ENCODE measurements at places on chromosomes 1 and 21.

DNA sequence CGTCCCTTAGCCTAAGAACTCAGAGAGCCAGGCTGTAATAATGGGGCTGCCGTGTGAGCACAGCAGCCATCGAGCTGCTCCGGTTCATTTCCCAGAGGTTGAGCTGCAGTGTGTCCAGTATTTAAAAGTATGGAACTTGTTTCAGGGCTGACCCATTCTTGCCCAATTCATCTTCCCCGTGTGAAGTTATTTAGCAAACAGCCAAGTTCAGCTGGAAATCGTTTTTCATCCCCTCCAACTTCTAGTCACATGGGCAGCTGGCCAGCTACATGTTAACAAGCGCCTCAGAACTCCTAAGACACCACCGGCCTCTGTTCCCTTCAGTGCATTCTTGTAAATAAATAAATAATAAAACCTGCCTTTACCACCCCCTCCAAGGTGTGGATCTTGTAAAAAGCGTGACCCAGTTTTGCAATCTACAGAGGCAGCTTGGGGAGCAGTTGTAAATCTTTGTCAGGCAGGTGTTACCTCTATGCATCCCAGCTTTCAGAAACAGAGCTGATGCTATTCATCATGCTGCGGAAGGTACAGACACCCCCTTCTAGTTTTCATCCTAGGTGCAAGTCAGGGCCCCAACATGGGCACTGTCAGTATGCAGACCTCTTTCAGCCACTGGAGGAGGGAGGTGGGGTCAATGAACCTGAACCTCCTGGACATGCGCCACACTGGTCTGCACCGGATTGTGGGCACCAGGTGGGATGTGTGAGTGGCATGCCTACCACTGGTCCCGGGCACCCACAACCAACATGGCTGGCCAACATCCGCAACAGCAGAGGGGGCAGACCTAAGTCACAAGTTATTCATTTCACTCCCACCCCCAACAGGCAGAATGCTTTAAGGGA lies 18.7 kb upstream of the KNCN start:
- no peak for DNase-seq

DNA sequence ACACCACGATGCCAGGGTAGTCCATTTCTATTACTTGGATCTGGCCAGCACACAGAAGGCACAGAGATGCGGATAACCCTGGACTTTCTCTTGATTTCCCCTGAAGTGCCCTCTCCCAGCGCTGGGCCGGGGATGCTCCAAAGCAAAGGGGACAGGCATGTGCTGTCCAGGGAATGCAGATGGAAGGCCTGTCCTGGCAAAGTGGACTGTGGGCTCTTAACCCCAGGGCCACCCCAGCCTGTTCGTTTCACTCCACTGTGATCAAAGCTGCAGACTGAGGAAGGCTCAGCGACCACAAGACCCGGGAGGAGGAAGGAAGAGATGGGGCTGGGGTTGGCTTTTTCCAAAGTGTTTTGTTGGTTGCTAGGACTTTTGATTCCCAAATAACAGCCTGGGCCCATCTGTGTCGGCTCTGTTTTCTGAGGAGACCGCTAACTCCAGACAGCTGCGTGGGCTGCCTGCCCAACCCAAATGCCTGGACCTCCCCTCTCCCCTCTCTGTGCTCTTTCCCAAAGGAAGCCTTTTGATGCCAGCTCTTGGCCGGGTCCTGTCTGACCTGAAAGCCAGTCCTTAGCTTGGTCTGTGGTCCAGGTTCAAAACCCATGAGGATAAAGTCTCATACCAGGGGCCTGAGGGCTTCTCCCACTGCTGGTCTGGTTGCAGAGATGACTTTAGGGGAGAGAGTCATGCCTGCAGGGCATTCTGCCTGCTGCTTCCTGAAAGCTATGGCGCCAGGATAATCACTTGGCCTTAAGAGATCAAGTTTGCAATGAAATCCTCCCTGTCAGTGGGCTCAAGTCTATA lies 119.6 kb upstream of the CD34 start:
- DNase-seq, result no peak

DNA sequence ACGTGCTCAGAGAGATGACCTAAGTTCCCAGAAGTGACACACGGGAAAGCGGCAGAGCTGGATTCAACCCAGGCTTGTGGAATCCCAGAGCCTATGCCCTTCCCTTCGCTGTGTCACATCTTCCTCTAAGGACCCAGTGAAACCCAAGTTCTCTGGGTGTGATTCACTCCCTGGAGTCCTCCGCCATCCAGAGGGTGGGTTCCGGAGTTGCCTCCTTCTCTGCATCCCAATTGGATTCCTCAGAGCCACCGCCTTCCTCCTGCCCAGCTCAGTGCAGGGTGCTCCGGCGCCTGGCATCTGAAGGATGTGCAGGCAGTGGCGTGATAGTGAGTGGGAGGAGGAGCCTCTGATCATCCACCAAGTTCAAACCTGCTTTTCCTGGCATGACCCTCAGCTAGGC lies 20.7 kb upstream of the RCC2 start:
- DNase-seq, result no peak

GRCh38 chr1:31458287-31458896 lies 45.4 kb downstream of the SERINC2 start:
- no peak for DNase-seq

DNA sequence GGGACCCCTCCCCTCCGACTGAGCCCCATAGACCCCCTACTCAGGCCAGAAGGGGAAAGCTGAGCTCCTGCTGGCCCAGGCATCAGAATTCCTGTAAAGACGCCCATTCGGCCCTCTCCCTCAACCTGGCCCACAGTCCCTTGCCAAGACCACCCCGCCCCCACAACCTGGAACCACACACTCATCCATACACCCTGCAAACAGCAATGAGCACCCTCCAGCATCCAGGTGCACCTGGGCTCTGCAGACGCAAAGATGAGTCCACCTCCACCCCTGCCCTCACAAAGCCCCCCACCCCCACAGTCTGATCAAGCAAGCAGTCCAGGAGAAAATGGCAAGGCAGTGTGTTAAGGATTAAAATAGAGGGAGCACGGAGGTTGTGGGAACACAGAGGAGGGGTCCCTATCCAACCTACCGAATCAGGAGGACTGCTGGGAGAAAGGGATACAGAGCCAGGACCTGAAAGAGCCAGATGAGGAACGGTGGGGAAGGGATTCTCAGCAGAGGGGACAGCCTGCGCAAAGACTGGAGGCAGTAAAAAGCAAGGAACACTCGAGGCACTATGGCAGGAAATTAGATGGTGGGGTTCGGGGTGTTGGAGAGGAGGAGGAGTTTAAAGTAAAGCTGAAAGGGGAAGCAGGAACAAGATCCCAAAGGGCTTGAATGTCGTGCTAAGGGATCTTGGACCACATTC lies 67.3 kb upstream of the LAPTM5 start:
- no peak for DNase-seq

DNA sequence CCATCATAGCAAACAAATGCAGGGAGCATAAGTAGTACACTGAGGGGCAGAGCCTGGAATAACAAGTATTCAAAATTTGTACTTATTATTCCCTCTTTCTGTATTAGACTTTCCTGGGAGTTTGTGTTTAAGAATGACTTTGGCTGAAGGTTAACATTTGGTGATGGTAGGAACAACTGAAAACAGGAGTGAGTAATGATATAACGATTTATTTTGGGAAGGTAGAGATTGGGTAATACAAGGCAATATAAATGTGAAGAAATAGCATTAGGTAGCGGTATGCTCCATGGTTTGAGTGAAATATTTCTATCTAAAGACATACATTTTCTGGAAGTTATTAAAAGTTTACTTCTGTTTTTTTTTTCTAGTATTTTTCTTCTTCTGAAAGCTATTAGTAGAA lies 18.5 kb upstream of the C1orf21 start:
- no peak for DNase-seq

DNA sequence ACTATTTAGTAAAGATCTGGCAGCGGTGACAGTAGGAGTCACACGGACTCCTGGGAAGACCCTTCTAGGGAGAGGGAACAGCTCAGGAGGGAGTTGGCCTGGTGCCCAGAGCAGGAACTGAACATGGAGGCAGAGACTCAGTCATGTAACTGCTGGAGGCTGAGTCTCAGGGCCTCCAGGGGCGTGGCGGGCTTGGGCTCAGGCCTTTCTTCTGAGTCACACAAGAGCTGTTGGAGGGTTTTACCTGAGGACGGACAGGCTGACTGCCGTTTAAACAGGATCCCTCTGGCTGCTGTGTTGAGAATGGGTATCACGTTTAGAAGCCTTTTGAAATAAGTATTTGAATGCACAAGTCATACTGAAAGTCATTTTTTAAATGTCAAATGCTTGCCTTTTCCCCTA lies 7.2 kb upstream of the ETS2 start:
- DNase-seq, result no peak

- DNase-seq, result no peak
Observed at GRCh38 chr1:162548170-162548569, 13.4 kb upstream of the UAP1 start.

DNA sequence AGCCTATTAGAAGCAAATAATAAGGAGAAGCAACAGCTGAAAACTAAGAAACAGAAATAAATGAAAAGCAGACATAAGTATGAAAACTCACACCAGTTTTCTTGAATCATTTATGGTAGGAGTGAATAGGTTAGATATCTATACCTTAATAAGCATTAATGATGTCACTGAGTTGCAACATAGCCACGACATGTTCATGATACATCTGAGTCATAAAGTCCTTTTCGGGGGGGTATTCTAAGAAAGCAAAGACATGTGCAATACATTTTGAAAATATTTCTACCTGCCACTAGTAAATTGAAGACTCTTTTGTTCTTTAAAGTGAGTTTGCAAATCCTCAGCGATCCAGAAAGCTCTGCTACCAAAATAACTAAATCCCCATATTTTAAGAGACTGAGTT lies 7.2 kb downstream of the CD34 start:
- no peak for DNase-seq

DNA sequence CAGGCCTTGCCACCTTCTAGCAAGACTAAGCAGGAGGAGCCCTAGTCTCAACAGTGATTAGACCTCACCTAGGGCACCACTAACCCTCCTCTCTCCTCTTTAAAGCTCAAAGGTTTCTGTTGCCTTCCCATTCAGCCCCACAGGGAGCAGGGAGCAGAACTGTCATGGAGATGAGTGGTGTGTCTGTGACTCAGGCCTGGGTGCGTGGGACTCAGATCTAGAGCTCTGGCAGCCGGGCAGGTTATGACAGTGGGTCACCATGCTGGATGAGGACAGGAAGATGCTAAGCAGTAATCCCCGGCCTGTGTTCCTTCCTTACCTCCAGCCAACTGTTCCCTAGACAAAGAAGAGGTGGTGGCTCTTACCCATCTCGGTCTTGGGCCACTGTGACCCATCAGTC lies 60.1 kb upstream of the COA6 start:
- DNase-seq, result no peak

GRCh38 chr1:66978201-66978600 lies 53.4 kb downstream of the MIER1 start:
- no peak for DNase-seq

DNA sequence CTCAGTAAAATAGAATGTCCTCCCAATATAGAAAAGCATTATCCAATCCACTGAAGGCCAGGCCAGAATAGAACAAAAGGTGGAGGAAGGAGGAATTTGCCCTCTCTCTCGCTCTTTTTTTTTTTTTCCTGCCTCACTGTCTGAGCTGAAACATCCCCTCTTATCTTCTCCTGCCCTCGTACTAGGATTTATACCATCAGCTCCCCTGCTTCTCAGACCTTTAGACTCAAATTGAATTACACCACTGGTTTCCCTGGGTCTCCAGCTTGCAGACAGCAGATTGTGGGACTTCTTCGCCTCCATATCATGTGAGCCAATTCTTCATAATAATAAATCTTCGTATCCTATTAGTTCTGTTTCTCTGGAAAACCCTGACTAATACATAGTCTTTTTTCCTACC lies 4.9 kb upstream of the ZMYM6 start:
- no peak for DNase-seq

- DNase-seq, result no peak
Observed at GRCh38 chr1:39704757-39705156, 13.5 kb upstream of the HPCAL4 start.

DNA sequence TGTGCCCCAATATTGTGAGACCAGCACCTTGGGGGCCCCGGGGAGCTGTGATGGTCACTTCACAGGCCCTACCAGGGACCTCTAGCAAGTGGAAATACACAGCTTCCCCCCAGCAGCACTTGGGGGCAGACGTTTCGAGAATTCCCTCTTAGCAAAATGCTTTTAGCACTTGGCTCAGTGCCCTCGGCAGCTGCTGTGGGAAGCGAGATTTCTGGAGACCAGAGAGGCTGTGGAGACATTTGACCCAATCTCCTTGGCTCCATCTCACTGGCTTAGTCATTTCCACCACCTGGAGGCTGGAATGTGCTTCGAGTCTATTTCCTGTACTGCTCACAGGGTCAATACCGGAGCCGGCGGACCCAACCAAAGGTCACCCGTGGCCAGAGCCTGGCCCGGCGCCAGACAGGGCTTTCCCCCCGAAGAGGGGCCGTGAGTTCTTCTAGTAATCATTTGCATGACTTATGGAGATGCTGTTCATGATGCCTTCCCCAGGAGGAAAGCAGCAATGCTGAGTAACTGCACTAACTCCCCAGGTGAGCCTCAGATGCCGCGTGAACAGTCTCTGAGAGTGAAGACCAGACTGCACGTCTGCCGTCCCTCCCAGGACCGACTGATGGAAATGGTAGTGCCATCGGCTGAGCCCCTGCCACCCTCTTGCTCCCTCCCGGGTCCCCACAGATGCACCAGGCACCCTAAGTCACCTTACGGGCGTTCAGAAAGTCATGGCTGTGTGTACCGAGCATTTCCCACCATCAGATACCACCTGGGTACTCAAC lies 4.4 kb upstream of the C2CD2 start:
- peak; percentile 74 for DNase-seq

DNA sequence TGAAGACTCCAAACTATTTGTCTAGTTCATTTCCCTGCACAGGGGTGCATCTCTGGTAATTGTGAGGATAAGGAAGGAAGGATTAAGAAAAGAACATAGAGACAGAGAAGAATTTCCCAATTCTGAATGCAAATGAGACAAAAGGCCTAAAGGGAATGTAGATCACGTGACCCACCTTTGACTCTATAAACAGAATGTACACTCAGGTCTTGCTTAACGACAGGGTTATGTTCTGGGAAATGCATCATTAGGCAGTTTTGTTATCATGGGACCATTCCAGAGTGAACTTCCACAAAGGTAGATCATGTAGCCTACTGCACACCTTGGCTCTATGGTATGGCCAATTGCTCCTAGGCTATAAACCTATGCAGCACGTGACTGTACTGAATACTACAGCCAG lies 252.3 kb upstream of the ZP4 start:
- DNase-seq, result no peak

- DNase-seq, result no peak
Observed at GRCh38 chr1:28302247-28302646, 26.6 kb upstream of the MED18 start.

DNA sequence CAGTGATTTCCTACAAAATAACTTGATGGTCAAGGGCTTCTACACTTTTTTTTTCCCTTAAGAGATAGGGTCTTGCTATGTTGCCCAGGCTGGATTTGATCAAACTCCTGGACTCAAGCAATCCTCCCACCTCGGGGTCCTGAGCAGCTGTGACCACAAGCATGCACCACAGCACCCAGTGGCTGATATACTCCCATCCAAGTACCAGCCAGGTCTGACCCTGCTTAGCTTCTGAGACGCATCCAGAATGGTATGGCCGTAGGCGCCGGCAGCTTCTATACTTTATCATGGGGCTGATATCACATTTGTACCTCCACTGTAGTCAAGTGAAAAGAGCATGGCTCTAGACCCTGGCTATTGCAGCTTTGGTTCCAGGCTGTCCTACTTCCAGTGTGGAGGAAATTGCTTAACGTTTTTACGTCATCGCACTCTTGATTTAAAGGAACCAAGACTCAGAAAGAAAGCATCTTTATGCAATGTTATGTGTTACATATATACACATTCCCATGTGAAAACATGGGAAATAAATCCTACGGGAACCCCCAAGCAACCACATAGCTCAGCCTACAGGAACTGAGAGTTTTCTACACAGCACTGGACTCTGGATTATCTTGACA lies 39.5 kb downstream of the PDPN start:
- DNase-seq, result no peak

- DNase-seq, result no peak
Observed at GRCh38 chr1:180920702-180921101, 8.0 kb downstream of the KIAA1614 start.
